ENCODE measurements at places on chromosomes 12 and 14.

DNA sequence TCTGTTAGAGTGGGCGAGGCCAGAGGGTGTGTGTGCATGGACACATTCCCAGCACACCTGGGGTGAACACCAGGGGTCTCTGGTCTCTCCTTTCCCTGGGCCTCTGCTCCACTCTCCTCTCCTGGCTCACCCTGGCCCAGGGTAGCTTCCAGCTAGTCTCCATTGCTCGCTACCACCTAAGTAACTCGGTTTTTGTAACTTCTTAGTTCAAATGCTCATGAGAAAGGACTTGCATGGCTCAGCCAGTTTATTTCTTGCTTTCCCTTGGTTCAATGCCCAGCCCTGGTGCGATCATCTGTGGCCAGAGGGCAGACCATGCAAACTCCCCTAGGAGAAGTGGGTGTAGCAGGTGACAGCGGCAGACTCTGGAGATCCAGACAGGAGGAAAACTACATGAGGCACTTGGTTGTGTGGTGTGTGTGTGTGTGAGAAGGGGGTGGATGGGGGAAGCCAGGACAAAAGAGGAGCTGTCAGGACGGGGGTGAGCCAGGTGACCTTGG lies 8.9 kb upstream of the ACVR1B start:
- DNase-seq, result no peak

DNA sequence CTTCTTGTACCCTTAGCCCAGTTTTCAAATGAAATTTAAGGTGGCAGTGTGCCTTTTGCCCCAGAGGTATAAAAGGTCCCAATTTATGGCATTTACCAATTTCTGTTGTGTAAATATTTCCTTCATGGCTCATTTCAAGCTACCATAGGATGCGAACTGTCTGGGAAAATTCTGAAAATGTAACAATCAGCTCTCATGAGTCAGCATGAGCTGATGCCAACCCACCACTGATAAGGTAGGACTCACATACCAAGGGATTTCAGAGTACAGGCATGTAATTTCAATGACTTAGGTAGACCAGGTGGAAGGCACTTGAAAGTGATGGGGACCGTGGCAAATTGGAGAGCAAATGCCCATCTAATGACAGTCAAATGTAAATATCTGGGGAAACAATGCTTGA lies 169.5 kb downstream of the TTC8 start:
- no peak for DNase-seq

- DNase-seq, result no peak
Measured at GRCh38 chr12:54000116-54001114, at the start of gene HOXC9. HOXC9 (plus strand) TSS chr12:54000161; CDS start chr12:54000189, 28 bp downstream.

DNA sequence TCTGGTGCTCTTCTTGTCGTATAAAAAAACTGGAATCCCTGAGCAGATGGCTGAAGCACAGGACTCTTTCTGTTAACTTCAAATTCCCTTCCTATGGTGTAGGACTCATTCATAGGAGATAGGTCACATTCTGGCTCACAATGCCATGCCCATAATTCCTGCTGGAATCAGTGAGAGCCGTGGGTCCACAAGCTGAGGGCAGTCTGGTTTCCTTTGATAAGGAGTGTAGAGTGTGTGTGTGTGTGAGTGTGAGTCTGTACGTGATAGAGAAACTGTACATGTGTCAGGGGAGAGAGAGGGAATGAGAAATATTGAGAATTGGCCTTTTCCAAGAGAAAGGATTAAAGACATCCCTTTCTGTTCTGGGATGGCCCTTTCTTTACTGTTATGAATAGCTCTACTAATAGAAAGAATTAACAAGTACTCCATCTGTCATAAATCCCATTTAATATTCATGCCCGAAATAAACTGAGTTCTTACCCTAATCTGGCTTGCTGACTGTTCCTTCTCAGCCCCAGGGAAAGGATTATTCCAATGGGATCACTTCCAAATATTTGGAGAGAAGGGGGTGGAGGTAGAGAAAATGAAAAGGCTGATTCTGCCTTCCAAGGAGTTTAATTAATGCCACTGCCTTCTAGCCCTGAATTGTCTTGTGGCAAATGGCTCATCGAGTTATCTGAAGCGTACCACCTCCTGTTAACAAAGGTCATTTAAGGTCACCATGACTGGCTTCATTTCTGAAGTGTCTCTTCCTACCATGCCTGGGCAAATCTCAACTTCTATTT lies 79.0 kb downstream of the TMX1 start:
- DNase-seq, result no peak

- no peak for DNase-seq
Measured at GRCh38 chr12:17035372-17035771, 429.4 kb upstream of the LMO3 start.

DNA sequence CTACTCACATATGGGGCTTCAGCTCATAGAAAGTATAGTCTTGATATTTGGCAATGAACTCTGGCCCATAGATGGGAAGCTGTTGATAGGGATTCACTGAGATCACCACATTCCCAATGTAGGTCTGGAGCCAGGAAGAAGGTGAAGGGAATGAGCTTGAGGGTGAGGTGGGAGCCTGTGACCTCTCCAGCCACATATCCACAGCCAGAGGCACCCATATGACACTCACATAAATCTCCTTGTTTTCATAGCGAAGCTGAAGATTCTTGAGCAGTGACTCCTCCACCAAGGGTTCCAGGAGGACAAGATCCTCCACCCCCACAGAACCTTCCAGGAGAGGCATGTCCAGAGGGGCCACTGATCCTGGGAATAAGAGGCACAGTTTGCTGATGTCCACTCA lies 1.9 kb downstream of the MYO1A start:
- no peak for DNase-seq

- DNase-seq, result no peak
Measured at GRCh38 chr12:14650789-14651188, 45.6 kb downstream of the GUCY2C start.

- no peak for DNase-seq
Measured at GRCh38 chr12:71329956-71330355, 109.6 kb upstream of the LGR5 start.

DNA sequence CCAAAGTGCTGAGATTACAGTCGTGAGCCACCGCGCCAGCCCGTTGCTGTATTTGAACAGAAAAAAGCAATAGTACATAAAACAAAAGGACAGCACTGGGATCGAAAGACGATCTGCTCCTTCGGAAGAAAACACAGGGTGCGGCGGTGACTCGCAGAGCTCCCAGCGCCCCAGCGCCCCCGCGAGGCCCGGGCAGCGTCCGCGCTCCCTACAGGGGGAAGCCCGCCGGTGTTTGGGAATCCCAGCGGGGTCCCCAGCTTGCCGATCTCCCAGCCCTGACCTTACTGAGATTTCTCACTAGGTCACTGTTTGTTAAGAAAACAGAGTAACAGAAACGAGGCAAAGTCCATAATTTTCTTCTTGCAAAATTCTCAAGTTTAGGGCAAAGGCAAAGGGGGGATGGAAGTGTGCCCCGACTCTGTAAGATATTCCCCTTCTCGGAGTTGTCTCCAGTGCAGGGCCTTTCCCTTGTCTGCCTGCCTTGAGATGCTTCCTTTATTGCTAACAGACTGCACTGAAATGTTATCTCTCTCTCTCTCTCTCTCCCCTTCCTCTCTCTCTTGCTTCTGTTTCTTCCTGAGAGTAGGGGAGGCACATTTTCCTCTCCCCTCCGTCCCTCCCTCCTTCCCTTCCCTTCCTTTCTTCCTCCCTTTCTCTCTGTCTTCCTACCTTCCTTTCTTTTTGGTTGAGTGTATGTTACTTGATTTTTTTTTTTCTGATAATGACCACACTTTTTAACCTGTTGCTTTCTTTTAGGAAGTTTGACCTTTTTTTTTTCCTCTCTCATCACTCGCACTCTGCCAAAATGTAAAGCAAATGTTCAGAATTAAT lies 91.9 kb downstream of the TMEM30B start:
- peak; percentile 66 for DNase-seq

- peak; percentile 68 for DNase-seq
Measured at GRCh38 chr12:47813511-47814196, 6.0 kb downstream of the HDAC7 start.
